Activated CD4-positive, CD25-positive, alpha-beta regulatory T cell (primary cell): ENCODE measurements at places on chromosomes 4 and X.

- no peak for DNase-seq
Observed at GRCh38 chr4:55184600-55185523, 59.5 kb upstream of the KDR start.

- no peak for DNase-seq
Observed at GRCh38 chr4:54958236-54958635, 167.2 kb downstream of the KDR start.

DNA sequence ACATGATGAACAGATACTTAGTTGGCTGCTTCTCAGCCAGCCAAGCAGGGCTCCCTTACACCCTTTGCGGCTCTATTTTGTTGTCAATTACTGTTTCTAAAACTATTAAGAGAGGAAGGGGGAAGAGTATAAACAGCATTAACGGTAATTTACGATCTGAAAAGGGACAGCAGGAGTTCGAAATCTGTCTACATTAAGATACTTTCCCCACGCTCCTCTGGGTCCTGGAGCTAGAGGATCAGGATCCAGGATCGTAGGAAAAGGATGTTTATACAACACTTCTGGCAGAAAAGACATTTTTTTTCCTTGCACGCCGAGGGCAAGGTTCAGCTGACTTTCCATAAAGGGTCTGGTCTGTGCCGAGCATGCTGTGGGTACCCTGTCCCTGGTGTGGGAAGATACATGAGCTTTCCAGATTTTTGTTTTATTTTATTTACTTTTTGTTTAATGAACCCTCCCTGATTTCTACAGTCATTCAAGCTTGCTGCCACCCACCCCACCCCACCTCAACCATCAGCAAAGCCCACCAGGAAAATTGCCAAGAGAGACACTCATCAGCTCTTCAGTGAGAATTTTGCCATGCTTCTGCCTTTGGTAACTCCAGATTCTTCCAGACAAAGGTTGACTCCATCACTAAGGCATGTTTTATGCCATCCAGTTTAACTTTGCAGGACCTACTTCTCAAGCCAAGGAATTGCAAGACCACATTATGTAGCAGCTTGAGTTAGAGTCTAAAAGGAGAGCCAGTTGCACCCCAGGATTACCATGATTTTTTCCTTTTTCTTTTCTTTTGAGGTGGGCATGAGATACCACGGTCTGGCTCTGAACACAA, 188.1 kb downstream of the QDPR start:
- DNase-seq: no peak

DNA sequence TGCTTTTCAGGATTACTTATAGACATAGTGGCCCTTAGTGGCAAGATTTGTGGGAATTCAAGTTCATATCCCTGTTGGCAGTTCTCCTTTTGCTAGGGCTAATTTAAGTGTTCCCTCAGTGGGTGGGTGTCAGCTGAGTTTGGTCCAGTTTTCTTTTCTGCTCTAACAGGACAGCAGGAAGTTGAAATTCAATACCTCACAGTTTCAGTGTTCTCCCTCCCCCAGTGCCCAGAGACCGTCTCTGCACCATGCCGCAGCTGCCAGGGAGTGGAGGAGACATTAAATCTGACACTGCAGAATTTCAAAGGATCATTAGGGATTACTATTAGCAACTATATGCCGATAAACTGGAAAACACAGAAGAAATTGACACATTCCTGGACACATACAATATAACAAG, 50.7 kb downstream of the UBE2NL start:
- no peak for DNase-seq

DNA sequence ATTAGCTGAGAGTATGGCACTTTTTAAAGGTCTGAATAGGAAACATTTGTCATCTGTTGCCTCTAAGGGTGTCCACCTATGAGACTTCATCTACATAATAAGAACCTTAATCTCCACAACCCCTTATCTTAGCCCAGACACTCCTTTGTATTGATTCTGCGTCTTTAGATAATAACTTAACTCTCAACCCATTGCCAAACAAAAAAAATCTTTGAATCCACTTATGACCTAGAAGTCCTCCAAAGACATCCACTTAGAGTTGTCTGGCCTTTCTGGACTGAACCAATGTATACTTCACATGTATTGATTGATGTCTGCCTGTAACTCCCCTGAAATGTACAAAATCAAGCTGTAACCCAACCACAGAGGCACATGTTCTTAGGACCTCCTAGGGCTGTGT, 66.0 kb upstream of the CHRNA9 start:
- no peak for DNase-seq
